ENCODE measurements at places on chromosomes 16 and 17.

GRCh38 chr17:77509599-77509998, 368.8 kb downstream of the SEC14L1 start:
- DNase-seq = no peak

DNA sequence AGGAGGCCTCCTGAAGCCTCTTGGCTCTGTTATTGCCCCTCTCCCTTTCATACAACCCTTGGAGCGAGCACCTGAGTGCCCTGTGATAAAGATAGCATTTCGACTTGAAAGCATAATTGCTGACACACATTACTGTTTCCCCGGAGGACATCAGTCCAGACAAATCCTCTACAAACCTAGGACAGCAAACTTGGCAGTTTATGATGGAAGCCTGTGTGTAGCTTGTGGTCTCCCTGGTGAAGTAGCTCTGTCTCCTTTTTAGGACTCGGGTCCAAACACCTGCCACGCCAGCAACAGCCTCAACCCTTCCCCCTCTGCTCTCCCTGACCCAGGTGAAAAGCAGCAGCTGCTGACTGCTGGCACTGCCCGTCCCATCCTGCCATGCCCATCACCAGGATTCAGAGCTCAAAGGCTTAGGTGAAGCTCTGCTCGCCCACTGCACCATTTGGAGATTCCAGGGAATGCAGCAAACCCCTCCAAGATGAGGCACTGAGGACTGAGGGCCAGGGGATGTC, 55.9 kb downstream of the IRX6 start:
- no peak for DNase-seq

- no peak for DNase-seq
Observed at GRCh38 chr17:35183332-35183731, 10.9 kb downstream of the SLC35G3 start.

- no peak for DNase-seq
Observed at GRCh38 chr17:61354895-61355874, 44.5 kb upstream of the TBX2 start.

GRCh38 chr16:3841729-3842508, 38.6 kb downstream of the CREBBP start:
- DNase-seq = no peak

All from stimulated activated CD4-positive, alpha-beta T cell treated with anti-CD3 and anti-CD28 coated beads, Interleukin-12 subunit alpha, Interleukin-12 subunit beta, amount 100 ng/mL, for 4 hours (primary cell).